Muscle of arm (tissue), 14 donors: ENCODE measurements at places on chromosomes 11 and 22. TPM values are rescaled to one million over a fixed set of nuclear protein-coding genes. Genes with fewer than 3 reads are reported as not detected.

DNA sequence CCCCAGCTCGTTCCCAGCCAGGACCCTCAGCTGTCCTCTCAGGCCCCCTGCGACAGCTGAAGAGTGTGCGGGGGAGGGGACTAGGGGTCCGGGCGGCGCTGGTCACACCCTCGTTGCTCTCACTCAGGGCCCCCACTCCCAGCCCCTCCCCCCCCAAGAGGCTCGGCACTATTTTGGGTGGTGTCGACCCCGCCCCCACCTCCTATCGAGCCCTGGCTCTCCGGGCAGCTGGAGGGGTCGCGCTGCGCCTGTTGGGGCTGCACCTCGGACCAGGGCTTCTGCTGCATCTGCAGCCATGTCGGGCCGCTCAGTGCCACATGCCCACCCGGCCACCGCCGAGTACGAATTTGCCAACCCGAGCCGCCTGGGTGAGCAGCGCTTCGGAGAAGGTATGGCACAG lies at the start of gene HSPB2:
Gene HSPB2 (plus strand): TSS at position 200 of the 400 bp plus-strand sequence. CDS start 96 bp downstream, at position 296.
- no peak for DNase-seq

DNA sequence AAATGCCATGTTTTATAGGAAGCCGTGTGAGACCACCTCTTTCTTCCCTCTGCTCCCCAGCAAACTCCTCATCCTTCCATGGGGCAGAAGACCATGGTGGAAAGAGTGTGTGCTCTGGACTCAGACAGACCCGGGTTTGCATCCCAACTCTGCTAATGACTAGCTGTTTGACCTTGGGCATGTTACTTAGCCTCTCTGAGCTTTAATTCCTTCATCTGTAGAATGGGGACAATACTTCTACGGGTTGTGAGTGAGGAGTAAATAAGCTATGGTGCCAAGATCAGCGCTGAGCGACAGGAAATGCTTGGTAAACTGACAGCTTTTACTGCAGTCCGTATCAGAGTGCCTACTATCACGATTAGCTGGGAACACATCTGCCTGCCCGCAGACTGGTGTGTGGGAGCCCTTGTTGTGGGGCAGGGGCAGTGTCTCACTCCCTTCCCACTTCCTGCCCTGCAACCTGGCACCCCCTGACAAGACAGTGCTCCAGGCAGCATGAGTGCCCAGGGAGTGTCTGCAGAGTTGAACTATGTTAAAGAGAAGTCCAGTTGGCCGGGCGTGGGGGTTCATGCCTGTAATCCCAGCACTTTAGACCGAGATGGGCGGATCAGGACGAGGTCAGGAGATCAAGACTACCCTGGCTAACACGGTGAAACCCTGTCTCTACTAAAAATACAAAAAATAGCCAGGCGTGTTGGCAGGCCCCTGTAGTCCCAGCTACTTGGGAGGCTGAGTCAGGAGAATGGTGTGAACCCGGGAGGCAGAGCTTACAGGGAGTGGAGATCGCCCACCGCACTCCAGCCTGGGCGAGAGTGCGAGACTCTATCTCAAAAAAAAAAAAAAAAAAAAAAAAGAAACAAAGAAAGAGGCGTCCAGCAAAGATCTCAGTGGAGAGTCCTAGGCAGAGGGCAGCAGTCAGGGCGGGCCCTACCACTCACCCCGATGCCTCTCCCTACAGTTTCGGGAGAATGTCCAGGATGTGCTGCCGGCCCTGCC lies 2.2 kb downstream of the SEC14L2 start:
- DNase-seq, result no peak

GRCh38 chr11:82949352-82949751 lies 47.8 kb downstream of the DDIAS start:
- DNase-seq, result no peak

DNA sequence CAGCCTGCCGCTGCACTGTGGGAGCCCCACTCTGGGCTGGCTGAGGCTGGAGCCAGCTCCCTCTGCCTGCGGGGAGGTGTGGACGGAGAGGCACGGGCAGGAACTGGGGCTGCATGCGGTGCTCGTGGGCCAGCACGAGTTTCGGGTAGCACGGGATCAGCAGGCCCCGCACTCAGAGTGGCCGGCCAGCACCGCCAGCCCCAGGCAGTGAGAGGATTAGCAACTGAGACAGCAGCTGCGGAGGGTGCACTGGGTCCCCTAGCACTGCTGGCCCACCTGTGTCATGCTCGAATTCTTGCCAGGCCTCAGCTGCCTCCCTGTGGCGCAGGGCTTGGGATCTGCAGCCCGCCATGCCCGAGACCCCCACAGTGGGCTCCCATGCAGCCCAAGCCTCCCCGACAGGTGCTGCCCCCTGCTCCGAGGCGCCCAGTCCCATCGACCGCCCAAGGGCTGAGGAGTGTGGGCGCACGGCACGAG lies 24.0 kb upstream of the OR5B21 start:
- no peak for DNase-seq

Gene FOLR2
- polyA plus RNA-seq, result 20.6 TPM

Gene LDHAL6A
- not detected for polyA plus RNA-seq

Gene KDM4E
- polyA plus RNA-seq, result 0.41 TPM

Gene MAP6
- polyA plus RNA-seq, result not detected

Gene BTBD18
- 0.15 TPM for polyA plus RNA-seq

Gene OR2AT4
- polyA plus RNA-seq, result 0.11 TPM
